NCI-H187 (cell line): ENCODE measurements at places on chromosomes 12 and 14.
A peak's percentile ranks its signal among the peaks of the same experiment; 100 is the strongest.

DNA sequence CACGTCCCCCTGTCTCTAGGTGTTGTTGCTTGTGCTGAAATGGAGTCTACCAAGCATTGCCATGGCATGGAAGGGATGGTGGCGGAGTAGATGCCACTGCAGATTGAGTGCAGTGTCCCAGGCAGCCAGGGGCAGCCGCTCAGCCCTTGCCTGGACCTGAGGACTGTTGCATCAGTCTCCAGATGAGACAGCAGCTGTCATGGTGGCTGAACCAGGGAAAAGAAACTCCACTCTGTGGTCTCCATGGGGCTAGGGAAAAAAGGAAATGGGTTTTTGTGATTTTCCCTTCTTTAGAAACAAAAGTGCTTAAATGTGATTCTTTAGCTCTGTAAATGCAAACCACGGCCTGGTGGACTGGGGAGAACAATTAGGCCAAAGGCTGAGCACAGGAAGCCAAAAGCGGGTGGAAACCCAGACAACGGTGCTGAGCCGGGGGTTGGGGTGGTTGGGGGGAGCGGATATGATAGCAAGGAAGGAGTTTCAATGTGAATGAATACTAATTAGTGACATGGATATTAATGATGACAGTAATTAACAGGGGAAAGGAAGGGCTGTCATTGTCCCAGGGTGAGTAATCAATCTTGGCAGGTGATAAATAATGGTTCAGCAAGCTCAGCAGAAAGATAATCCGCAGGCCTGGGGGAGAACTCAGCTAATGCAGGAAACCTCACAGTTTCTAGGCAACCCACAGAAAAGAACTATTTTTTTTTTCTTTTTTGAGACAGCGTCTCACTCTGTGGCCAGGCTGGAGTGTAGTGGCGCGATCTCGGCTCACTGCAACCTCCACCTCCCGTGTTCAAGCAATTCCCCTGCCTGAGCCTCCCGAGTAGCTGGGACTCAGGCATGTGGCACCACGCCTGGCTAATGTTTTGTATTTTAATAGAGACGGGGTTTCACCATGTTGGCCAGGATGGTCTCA lies 442.6 kb downstream of the DPF3 start:
- no peak for DNase-seq

- DNase-seq: no peak
These were observed 24.9 kb upstream of the RHOJ start for GRCh38 chr14:63179383-63179782.

GRCh38 chr14:99042381-99043266 lies 229.4 kb downstream of the BCL11B start:
- DNase-seq: no peak

GRCh38 chr12:14431975-14432374 lies 66.5 kb downstream of the ATF7IP start:
- no peak for DNase-seq

DNA sequence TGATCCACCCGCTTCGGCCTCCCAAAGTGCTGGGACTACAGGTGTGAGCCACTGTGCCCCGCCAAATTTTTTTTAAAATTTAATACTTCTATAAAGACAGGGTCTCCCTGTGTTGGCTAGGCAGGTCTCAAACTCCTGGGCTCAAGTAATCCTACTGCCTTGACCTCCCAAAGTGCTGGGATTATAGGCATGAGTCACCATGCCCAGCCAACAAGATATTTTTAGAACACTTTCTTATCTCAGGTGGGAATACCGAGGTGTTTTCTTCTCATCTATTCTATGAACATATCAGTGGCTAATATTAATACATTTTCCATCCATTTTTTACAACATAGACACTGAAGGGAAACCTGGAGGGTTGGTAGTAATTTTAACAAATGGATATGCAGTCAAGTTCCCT lies 38.0 kb upstream of the DHRS4 start:
- DNase-seq: no peak

DNA sequence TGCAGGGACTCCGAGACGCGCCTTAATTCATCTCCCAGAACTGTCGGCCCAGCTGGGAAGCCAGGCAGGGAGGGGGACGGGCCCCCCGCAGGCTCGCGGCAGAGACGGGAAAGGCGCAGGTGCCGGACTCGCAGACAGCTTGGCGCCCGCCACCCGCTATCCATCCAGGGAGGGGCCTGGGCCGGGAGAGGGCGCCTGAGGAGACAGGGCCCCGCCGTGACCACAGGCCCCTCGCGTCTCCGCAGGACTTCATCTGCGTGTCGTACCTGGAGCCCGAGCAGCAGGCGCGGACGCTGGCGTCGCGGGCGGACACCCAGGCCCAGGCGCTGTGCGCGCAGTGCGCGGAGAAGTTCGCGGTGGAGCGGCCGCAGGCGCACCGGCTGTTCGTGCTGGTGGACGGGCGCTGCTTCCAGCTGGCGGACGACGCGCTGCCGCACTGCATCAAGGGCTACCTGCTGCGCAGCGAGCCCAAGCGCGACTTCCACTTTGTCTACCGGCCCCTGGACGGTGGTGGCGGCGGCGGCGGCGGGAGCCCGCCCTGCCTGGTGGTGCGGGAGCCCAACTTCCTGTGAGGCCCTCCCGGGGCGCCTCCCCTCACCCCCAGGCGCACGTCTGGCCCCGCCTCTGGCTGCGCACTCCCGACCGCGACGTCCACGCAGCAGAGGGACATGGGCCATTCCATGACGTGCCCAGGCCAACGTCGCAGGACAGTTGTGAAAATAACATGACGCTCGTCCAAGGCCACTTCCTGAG lies 60.6 kb downstream of the LGMN start:
- peak; percentile 83 for DNase-seq

GRCh38 chr14:26466862-26467261 lies 131.0 kb downstream of the NOVA1 start:
- no peak for DNase-seq

DNA sequence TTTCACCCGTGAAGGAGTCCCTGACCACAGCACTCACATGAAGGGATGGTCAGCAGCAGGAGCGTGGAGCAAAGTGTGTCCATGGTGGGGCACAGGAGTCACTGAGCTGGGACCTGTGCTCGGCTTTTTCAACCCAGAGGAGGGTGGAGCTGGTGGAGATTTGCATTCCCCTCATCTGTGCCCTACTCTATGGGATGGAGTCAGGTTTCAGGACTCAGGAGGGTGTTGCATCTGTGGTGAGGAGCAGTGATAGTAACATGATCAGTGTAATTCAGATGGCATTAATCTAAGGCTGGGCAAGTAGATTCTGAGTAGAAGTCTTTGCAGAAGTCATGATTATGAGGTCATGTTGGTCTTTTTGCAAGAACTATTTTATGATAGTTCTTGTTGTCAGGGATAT lies 511.9 kb downstream of the TMEM121 start:
- no peak for DNase-seq

DNA sequence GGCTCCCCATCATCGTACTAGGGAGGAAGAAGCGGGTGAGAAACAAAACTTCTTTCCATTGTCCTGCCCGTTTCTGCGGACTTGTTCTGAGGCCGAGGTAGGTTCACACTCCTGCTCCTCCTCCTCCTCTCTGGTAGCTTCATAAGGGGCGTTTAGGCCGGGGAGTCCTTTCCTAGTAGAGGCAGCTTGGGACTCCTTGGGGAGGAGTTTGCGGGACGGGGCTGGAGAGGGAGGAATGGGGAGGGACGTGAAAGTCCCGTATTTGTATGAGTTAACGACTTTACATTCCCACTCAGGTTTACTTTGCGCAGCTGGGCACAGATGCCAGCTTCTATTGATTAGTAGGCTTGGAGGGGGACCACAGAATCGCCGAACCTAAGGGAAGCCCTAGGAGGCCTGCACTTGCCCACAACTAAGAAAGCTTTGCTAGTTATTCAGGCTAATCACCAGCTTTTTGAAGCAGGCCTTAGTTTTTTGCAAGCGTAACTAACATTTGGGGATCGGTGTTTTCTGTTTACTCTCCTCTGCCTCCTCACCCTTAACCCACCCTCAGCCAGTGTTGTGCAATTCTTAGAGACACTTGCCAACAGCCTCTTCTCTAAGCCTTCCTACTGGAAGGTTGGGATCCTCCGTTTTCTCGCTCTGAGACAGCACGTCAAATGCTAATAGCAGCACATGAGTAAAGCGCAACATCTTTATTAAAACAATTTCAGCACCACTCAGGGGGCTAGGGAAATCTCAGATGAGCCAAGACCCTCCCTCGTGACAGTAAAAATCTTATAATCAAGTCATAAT lies 499 bp downstream of the RNASE4 start:
- no peak for DNase-seq

GRCh38 chr12:51829011-51829481 lies 19.5 kb downstream of the FIGNL2 start:
- no peak for DNase-seq

DNA sequence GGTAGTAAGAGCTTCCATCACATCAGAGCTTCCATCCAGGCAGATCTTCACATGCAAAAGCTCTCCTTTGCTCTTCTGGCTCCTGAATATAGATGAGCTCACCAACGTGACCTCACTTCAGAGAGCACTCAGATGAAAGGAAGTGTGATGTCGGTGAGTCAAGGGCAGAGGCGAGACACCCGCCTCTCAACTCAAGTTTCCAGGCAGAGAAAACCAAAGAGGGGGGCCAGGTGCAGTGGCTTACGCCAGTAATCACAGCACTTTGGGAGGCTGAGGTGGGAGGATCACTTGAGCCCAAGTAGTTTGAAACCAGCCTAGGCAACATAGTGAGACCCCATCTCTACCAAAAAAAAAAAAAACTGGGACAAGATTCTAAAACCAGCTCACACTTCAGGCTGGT lies 126.9 kb downstream of the DUSP6 start:
- no peak for DNase-seq

- no peak for DNase-seq
These were observed 8.0 kb downstream of the MMP17 start for GRCh38 chr12:131836193-131836592.
